ENCODE measurements at places on chromosomes 13 and 19.
A peak's percentile ranks its signal among the peaks of the same experiment; 100 is the strongest.

DNA sequence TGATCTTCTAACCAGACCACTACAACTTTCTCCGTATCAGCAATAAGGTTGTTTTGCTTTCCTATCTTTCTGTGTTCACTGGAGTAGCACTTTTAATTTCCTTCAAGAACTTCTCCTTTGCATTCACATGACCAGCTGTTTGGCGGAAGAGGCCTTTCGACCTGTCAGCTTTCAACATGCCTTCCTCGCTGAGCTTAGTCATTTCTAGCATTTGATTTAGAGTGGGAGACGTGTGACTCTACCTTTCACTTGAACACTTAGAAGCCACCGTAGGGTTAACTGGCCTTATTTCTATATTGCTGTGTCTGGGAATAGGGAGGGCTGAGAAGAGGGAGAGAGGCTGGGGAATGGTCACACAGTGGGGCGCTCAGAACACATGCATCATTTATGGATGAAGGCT lies 104.7 kb downstream of the TUBGCP3 start:
- DNase-seq = no peak

DNA sequence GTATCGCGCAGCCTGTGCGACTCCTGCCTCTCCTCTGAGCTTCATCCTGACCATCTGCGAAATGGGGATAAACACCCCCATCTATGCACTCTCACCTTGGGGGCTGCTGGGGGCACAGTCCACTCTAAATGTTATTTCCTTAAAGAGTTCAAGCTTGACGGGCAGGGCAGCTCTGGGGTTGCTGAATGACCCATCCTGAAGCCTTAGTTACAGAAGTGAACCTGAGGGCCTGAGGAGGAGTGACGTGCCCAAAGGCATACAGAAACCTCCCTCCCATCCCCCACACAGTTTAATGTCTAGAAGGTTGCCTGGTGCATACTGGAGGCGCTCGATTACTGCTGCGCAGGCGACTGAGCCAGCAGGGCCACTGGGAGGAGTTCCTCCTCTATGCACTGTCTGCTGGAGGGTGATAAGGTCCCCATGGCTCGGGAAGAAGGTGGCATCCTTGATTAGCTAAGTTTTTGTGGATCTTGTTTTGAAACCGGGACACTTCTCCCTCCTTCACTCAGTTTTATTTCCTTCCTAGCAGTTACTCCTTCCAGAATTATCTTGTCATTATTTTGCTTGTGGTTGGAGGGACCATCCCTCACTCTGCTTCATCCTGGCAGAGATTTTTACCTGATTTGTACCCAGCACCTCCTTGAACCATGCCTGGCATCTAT lies 572 bp upstream of the FKBP8 start:
- DNase-seq = peak; percentile 76

DNA sequence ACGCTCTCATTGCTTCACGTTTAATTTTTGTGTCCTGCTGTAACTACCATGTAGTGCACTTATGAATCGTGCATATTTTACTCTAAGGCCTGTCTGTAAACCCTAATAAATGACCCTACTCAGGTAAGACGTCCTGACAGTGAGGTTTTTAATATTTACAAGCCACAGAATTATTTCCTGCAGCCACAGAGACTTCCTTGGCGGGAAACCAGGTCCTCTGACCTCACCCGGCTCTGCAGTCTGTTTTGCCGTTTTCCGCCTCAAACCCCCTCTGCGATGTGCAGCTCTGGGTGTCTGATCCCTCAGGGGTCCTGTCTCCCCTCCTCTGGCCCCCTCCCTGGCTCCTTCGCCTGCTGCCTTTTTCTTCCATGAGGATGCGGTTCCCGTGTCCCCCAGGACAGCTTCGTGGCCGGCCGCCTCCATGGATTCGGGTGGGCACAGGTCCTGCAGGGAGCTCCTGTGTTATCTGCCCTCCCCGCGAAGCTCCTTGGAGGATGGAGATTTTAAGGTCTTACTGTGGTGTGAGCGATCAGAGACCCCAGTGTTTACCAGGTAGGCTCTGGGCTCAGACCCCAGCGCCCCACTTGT lies 66.3 kb downstream of the MCF2L start:
- no peak for DNase-seq

DNA sequence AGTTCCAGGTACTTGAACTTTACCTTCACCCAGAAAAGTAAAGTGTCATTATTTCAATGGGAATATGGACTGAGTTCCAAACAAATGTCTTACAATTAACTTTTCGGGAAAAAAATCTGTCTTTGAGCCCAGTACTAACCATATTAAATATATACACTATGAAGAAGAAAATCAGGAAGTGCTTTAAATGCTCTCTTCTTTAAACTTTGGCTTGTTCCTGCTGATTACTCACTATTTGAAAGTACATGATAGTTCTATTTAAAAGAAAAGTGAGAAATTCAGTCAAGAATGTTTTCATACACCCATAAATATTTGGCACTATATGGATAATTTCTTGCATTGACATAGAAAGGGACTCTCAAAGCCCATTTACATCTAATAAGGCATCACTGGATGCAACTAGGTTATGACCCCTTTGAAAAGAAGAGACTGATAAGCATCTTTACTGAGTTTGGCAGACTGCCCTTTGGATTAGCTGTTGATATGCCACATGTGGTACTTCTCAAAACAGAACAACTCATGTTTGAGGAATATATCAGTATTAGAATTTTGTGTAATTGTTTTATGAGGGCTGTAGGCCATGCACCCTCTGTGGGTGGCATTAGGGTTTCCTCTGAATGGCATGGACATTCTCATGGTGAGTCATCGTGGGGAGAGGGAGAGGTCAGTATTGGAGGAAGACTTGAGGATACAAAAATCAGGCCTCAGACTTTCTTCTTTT lies 25.0 kb upstream of the VWA8 start:
- peak; percentile 40 for DNase-seq

DNA sequence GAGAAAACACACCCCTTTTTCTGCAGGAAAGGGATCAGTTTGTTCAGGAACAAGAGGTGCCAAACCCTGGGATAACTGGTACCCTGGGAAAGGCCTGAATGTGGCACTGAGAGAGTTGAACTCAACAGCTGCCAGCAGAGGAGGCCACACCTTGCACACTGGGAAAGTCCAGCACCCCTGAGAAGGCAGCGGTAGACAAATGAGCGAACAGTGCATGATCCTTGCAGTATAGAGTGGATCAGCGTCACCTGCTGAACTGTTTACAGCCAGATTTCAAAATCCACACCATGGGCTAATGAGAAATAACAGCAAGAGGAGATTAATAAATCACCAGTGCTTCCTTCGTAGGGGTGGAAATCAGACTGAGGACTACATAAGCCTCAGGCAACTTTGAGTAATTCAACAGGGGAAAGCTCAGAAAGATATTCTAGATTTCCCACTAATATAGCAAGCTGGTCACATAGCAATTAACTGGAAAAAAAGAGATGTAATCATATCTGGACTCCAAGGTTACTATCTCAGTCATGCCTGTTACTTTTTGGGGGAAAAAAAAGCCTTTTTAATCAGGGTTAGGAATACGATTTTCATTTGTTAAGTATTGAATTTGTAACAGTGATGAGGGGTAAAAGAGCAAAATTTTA lies 52.0 kb downstream of the DCT start:
- no peak for DNase-seq

- DNase-seq = peak; percentile 94
Measured at GRCh38 chr19:2543463-2544442, 67.8 kb downstream of the GADD45B start.
